Thoracic aorta (tissue), 2 donors: ENCODE measurements at places on chromosomes 7 and 10. TPM values are rescaled to one million over a fixed set of nuclear protein-coding genes. Genes with fewer than 3 reads are reported as not detected.

TOMM7 gene
- total RNA-seq, result 95.0 TPM

NDUFA5 gene
- 55.0 TPM for total RNA-seq

MARVELD1 gene
- total RNA-seq, result 97.9 TPM

DNA sequence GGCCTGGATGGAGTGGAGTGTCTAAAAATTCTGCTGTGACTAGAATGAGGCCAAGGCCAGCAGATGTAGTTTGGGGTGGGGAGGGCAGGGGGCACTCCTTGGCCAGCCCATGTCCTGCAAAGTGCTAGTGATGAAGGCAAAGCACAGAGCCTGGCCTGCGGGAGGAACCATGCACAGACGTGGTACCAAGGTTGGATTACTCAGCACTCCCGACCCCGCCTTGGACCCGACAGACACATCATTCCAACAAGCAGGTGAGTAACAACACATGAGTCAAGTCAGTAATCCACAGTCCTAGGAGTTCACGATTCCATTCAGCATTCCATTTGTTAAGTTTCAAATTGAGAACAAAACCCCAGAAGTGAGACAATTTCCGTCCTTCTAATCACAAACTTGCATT, 317.3 kb downstream of the TCERG1L start:
- no peak overlapping the region for H3K27ac ChIP-seq
- H3K4me1 ChIP-seq, result no peaks in the 10 kb centered on the region
- H3K36me3 ChIP-seq, result no peaks in the 10 kb centered on the region
- no peak for DNase-seq
- H3K27me3 ChIP-seq, result no peaks in the 10 kb centered on the region
- H3K4me3 ChIP-seq, result no peak overlapping the region

DNA sequence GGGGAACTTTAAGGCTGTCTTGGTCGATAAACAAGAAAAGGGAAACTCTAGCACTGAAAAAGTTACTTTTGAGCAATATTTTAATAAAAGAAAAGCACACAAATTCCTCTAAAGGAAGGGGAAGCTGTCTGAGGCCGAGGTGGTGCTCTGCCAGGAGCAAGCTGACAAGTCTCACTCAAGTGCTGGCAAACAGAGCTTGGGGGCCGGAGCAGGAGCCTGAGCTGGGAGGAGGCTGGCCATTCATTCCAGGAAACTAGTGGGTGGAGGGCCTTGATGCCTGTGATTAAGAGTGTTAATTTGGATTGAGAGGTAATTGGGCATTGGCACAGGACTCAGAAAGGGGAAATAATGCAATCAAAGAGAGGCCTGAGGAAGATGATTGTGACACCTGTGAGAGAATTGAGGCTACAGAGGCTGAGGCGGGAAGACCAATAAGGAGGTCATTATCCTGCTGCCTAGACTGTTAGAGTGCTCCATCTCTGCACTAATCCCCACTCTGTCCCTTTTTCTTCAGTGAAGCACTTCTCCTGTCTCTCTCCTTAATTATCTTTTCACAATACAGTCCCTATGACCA, 154.9 kb upstream of the COL1A2 start:
- H3K36me3 ChIP-seq, result no peaks in the 10 kb centered on the region
- DNase-seq, result no peak
- H3K4me1 ChIP-seq, result no peaks in the 10 kb centered on the region
- H3K27ac ChIP-seq, result no peak overlapping the region
- H3K27me3 ChIP-seq, result no peaks in the 10 kb centered on the region

- no peak overlapping the region for H3K4me3 ChIP-seq
- H3K36me3 ChIP-seq, result no peaks in the 10 kb centered on the region
- H3K27me3 ChIP-seq, result no peaks in the 10 kb centered on the region
- H3K27ac ChIP-seq, result no peak overlapping the region
- H3K4me1 ChIP-seq, result no peaks in the 10 kb centered on the region
Observed at GRCh38 chr10:98492763-98493162, 46.0 kb upstream of the HPS1 start.

GRCh38 chr10:18793951-18794350, 134.7 kb downstream of the ARL5B start:
- no peaks in the 10 kb centered on the region for H3K36me3 ChIP-seq
- H3K4me3 ChIP-seq, result no peak overlapping the region
- no peak for DNase-seq
- H3K27ac ChIP-seq, result no peak overlapping the region
- no peaks in the 10 kb centered on the region for H3K4me1 ChIP-seq

GRCh38 chr7:21064698-21065648, 278.3 kb upstream of the SP8 start:
- no peaks in the 10 kb centered on the region for H3K27me3 ChIP-seq
- no peak for DNase-seq
- no peak overlapping the region for H3K4me3 ChIP-seq
- H3K27ac ChIP-seq, result no peak overlapping the region

GRCh38 chr10:52020702-52021101, 293.4 kb upstream of the DKK1 start:
- H3K36me3 ChIP-seq, result no peaks in the 10 kb centered on the region
- H3K27me3 ChIP-seq, result no peaks in the 10 kb centered on the region
- peaks cover 19% of the 10 kb centered on the region for H3K4me1 ChIP-seq
- no peak overlapping the region for H3K27ac ChIP-seq
- no peak overlapping the region for H3K4me3 ChIP-seq

- no peaks in the 10 kb centered on the region for H3K27me3 ChIP-seq
- no peak for DNase-seq
- peaks cover 18% of the 10 kb centered on the region for H3K4me1 ChIP-seq
- no peaks in the 10 kb centered on the region for H3K36me3 ChIP-seq
- H3K4me3 ChIP-seq, result peak overlapping the region; percentile 57
Observed at GRCh38 chr10:24307696-24308485, 99.0 kb downstream of the KIAA1217 start.

DNA sequence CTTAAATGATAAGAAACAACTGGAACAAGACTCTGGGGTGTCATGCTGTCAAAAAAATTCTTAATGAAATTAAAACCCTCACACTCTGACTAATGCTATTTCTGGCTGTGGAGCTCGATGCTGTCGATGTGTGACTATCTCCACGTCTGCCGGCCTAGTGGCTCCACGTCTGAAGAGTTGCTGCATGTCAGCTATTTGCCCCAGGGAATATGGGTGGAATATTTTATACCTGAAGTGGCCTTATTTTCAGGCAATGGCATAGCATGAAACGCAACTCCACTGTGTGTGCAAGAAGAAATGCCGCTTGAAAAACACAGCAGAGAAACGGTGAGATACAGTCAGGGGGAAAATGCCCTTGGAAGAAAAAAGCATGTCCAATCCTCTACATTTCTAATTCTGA, 50.9 kb upstream of the MGMT start:
- H3K4me1 ChIP-seq, result no peaks in the 10 kb centered on the region
- no peak overlapping the region for H3K4me3 ChIP-seq

- H3K27me3 ChIP-seq, result no peaks in the 10 kb centered on the region
- no peaks in the 10 kb centered on the region for H3K36me3 ChIP-seq
- DNase-seq, result no peak
- no peak overlapping the region for H3K4me3 ChIP-seq
Observed at GRCh38 chr10:79193694-79194382, 125.1 kb downstream of the ZMIZ1 start.

GRCh38 chr7:100091411-100092181, 2.8 kb downstream of the COPS6 start:
- H3K27ac ChIP-seq, result no peak overlapping the region
- H3K36me3 ChIP-seq, result peaks cover 48% of the 10 kb centered on the region
- DNase-seq, result no peak
- no peaks in the 10 kb centered on the region for H3K27me3 ChIP-seq
